NCI-H510A (cell line): ENCODE measurements at places on chromosomes 4 and X.

- DNase-seq: no peak
Observed at GRCh38 chrX:45806410-45807121, 605.9 kb upstream of the DIPK2B start.

DNA sequence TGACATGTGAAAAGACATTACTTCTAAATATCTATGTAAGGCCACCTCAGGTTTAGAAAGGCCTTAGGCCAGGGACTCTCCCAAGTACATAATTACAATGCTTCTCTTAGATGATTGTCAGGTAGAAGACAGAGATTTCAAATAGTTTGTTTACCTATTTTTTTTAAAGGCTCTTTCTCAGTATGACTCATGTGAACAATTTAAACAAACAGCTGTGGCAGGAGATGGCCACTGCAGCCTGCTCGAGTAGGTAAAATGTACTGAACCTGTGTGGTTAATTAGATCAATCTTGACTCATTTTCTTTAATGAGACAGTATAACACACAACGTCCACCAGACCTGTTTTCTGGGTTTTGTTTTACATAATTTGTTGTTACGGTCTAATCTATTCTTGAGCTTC is 50.2 kb downstream of the LEF1 start:
- no peak for DNase-seq

- no peak for DNase-seq
Observed at GRCh38 chr4:73593631-73594241, 26.5 kb downstream of the RASSF6 start.

GRCh38 chrX:51420610-51421009 is 75.8 kb downstream of the NUDT11 start:
- no peak for DNase-seq

DNA sequence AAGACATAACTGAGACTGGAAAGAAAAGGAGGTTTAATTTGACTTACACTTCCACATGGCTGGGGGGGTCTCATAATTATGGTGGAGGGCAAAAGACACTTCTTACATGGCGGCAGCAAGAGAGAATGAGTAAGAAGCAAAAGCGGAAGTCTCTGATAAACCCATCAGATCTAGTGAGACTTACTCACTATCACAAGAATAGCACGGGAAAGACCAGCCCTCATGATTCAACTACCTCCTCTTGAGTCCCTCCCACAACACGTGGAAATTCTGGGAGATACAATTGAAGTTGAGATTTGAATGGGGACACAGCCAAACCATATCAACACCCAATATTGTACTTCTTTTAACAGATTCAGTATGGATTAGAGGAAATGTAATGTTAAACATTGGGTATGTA is 646.6 kb downstream of the ANKRD50 start:
- no peak for DNase-seq

DNA sequence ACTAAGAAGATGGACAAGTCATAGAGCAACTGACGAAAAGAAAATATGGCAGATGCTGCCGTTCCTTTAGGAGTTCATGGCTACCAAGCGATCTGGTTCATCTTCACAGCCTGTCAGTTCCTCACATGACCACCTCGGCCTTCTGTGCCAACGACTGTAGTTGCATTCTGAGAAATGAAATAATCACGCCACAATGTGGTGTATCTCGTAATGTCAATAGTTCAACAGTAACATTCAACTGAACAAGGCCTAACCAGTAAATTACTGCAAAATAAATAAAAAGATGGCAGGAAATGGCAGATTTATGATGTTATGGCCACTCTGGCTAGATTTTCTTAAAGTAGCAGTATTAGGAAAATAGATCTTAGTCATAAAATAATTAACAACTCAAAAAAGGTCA is 4.4 kb downstream of the GPRIN3 start:
- DNase-seq: no peak

- no peak for DNase-seq
Observed at GRCh38 chr4:154344686-154345085, 146.9 kb downstream of the DCHS2 start.

GRCh38 chr4:24570172-24570571 is 14.2 kb downstream of the DHX15 start:
- DNase-seq: no peak

- DNase-seq: no peak
Observed at GRCh38 chr4:2487632-2488031, 18.7 kb downstream of the RNF4 start.

DNA sequence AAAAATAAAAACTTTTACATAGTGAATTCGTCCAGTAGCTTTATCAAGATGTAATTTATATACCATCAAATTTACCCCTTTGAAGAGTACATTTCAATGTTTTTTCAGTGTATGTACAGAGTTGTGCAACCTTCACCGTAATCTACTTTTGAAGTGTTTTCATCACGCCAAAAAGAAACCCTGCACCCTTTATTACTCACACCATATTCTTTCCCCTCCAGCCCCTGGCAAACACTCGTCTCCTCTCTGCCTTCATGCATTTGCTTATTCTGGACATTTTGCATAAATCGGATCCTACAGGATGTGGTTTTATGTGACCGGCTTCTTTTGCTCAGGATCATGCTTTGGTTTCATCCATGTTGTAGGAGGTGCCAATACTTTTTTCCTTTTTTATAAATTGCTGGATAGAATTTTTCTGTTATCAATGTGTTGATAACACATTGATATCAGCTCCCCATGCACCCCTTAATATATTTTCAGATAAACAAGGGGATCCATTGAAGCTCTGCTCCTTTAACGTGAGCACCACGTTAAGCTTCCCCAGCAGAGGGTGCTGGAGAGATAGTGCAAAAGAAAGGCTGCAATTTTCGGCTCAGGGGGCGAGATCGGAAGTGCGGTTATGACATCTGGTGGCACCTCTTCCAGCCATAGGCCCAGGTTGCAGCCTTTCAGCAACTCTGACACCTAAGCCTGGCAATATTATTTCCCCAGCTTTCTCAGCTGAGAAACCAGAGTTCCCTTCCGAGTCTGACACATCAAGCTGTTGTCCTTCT is 100.1 kb upstream of the VCX3B start:
- DNase-seq: peak; percentile 3

DNA sequence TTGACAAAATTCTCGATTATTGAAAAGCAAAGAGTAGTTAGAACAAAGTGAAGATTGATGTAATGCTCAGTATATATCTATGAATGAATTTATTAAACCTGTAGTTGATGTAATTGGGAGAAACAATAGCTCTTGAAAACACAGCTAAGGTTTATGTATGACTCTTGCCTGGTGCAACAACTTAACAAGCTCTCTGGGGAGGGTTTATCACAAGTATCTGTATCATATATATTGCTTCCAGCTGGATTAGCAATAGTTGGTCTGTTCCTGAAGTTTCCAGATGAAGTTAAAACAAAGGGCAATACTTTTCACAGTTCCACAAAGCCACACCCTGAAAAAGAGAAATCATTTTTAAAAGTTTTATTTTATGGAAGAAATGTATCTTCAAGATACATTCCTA is 91.4 kb downstream of the ARSJ start:
- no peak for DNase-seq

DNA sequence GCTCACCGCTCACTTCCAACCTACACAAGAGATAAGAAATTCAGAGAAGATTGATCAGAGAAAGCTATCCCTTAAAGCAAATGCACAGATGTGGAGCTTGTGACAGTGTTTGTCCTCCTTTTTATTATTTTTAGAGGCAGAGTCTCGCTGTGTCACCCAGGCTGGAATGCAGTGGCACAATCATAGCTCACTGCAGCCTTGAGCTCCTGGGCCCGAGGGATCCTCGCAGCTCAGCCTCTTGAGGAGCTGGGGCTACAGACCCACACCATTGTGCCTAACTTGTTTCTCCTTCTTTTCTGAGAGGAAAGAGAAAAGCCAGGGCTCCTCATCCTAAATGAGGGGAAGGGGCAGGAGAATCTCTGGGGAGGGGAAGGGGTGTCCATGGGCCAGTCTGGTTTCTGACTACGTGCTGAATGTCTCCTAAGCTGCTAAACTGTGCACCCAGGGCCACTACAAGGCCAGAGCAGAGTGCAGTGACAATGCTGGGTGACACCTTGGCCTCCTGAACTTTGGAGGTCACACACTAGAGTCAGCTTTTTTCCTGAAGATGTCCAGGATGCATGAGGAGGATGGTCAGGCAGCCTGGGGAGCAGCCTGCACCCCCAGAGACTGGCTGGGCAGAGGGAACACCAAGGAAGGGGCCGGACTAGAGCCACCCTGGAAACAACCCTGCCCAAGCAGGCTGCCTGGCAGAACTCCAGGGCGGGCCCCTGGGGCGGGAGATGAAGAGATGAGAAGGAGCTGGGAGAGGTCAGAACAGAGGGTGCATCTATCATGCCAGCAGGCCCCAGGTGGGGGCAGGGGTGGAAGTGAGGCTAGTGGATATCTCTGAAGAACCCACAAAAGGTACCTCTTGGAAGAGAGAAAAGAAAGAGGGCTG is 55.5 kb upstream of the PROM1 start:
- DNase-seq: no peak

- no peak for DNase-seq
Observed at GRCh38 chrX:110218591-110218990, 99.3 kb downstream of the AMMECR1 start.

- no peak for DNase-seq
Observed at GRCh38 chr4:56803471-56803870, 18.0 kb downstream of the SPINK2 start.

GRCh38 chrX:154828016-154828408 is 6.5 kb downstream of the SMIM9 start:
- no peak for DNase-seq

DNA sequence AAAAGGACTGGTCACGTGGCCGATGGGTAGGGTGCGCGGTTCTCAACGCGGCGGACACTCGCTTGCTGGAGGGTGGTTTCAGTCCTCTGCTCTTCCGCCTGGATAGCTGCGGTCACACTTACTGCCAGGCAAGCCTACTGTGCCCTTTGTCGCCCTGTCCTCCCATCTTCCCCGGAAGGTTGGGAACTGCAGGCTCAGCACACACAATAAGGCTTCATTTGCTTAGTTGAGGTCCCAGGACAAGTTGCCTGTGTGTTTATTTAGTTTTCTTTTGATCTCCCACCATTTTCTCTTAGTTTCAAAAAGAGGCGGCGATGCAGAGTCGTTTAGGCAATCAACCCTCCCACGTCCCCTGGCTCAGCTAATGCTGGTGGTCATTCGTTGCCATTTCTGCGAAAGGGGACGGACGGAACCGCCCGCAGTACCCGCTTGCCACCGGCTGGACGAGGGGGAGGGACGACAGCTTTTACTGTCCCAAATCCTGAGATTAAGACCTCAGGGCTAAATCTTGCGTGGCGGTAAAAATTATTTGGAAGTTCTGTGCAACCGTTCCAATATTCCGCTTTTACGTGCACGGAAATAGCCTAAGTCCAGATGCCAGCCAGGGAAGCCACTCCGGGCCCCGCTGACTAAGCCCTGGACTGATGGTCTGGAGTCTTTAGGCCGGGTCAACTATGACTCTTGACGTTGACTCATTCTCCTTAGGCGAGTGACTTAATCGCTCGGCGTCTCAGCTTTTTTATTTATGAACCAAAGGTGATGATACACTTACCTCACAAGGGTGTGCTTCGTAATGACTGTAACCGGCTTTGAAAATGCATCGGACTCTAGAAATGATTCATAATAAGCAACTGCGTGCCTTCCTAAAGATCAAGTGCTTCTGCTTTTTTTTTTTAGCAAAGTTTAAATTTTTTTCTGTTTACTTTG is 671 bp upstream of the EIF4E start:
- DNase-seq: no peak

- no peak for DNase-seq
Observed at GRCh38 chr4:31998807-31999206, 1278.6 kb downstream of the PCDH7 start.

DNA sequence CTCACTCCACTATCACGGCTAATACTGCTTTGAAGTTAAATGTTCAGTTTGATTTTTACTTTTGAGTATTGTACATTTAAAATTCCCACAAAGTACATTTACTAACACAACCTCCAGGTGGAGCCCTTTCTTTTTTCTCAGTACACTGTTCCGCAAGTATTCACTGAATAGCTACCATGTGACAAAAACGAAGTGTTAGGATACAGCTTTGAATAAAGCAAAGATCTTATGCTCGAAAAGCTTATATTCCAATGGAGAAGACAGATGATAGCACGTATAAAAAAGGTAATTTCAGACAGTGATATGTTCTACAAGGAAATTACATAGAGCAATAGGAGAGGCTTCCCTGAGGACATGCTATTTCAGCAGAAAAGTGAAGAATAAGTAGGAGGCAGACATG is 60.7 kb upstream of the ABCG2 start:
- DNase-seq: peak; percentile 19

GRCh38 chrX:83658731-83659130 is 150.6 kb downstream of the POU3F4 start:
- DNase-seq: no peak
